ENCODE measurements at places on chromosomes 11 and 22.

DNA sequence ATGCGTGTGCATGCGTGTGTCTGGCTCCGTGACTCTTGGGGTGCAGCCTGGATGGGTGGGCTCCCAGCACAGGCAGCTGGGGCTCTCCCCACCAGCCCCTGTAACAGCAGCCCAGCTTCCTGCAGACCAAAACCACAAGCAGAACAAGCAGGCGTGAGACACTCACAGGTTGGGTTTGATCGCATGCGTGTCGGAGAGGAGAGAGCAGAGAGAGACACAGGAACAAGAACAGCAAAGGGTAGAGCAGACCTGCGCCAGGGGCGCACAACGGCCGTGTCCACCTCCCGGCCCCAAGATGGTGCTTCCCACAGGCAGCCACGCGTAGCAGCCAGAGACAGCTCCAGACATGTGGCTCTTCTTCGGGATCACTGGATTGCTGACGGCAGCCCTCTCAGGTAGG is at the start of gene CD6:
Gene CD6, plus strand, starts transcription at position 161 of the 400 bp plus-strand sequence. Its CDS starts 186 bp downstream, at position 347.
- no peak for DNase-seq

GRCh38 chr11:69554849-69555248 is 73.4 kb downstream of the LINC01488 start:
- DNase-seq, result no peak

GRCh38 chr11:16854979-16855378 is 116.5 kb downstream of the C11orf58 start:
- no peak for DNase-seq

DNA sequence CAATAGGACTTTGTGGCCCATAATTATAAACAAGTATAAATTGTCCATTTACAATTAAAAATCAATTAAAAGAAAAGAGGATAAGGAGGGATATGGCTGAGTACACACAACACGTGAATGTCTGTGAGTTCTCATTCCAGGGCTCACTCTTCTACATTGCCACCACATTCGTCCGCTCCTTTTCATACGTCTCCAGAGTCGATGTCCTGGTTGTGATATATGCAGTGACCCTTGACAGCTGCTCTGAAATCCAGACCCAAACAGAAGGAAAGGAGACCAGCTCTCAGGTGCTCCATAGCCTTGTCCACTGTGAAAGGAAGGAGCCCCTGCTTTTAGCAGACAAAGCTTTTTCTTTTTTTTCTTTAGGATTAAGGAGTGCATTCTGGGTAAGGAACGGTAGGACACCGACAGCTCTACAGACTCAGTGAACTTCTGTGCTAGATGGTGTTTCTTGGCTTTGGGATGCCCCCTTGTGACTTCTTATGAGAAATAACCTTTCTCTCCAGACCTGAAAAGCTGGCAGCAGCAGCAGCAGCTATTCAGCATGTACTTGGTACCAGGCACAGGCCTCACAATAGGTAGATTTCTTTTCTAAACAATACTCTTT is 19.7 kb upstream of the DNAJB13 start:
- peak; percentile 80 for DNase-seq

DNA sequence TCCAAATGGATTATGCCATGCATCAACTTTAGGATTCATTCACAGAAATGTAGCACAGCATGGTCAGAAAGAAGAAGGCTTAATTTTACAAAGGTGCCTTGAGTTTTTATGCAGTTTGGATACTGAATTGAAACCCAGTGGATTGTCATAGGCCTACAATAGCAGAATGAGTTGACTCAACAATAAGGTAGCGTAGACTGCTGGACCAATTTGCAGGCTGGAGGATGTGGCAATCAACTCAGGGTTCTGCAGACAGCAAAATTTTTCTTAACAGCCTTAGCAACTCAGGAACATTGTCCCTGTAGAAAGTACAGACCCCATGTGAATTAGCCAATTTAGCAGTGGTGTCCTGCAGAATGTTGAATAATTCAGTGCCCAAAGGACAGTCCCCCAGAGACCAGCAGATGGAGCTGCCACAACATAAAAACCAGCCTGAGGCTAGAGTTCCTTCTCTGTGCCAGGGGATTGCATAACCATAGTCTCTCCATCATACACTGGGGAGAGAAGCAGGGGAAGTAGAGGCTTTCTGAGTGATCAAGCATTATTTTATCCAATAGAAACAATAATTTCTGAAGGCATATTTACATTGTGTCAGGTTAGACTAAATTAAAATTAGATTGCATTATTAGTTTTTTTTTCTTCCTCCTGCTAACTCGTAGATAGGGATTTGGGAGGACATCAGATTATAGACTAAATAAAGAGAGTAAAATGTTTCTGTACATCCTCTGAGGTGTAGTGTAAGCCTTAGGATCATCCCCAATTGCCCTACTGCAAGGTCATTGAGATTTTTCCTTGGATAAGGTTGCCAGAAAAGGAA is 20.3 kb upstream of the MRPL17 start:
- DNase-seq, result peak; percentile 75

Data from cerebellar cortex (tissue), 1 donor.